ENCODE measurements at places on chromosomes 13 and 19.

DNA sequence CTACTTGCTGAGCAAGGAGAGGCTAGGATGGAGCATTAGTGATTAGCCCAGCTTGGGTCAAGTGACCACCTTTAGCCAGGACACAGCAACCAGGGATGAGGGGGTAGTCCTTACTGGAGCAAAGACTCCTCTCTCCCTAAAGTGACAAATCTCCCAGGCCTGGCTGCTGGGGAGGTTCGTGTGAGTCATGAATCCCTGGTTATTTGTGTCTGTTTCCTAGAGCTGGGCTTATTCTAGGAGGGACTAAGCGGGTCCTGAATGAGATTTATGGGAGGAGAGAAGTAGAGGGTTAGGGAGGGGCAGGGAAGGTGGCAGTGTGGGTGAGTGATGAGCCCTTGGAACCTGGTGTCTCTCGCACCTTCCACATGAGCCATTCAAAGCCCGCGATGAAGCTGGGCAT lies 487.3 kb downstream of the TSHZ3 start:
- no peak for DNase-seq

DNA sequence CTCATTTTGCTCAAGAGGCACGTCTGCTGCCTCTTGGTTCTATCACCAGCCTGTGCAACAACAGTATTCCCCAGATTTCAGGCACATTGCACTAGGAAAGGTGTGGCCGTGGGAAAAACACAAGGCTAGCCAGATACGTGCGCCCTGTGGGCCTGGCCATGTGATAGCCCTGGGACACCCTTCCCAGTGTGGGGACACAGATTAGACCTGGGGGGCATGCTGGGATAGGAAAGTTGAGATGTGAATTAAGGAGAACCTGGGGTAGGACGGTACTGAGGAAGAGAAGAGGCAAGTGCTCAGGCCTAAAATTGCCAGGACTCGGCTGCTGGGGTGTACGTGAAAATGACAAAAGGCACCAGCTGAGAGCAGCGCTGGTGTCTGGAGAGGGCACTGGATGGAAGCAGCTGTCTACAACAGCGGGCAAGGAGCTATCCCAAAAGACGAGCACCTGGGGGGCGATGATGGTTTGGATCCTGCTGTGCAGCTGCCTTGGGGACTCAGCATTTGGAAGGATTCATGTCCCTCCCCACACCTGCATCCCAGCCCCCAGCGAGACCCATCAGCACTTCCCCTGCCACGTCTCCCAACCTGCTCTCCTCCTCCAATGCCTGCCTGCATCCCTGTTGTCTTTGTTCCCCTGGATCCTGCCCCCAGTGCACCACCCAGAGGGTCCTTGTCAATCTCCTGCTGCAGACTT lies 54.3 kb downstream of the GGACT start:
- DNase-seq, result no peak

DNA sequence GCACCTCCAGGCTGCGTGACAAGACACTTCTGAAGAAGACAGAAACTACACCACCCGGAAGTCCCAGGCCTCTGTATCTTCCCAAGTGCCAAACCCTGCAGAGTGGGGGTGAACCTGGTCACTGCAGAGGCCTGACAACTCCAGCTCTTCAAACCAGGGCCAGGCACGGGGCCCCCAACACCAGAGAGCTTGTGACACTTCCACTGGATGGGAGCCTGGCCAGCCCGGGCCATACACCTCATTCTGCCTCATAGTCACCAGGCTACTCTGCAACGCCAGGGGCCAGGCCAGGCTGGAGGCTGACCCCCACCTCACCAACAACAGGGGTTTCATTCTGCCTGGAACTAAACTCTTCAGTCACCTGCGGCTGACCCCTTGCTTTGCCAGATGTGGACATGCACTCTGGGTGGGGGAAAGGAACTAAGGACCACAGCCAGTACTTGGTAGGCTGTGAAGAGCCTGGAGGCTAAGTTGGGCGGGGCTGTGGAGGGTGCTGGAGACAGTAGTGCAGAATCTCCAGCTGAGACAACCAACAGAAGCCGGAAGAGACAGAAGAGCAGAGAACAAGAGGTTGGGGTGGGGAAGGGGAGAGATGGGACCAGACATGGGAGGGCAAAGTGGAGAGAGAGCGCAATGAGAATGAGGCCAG lies 23.0 kb downstream of the TUBA3C start:
- DNase-seq, result no peak

DNA sequence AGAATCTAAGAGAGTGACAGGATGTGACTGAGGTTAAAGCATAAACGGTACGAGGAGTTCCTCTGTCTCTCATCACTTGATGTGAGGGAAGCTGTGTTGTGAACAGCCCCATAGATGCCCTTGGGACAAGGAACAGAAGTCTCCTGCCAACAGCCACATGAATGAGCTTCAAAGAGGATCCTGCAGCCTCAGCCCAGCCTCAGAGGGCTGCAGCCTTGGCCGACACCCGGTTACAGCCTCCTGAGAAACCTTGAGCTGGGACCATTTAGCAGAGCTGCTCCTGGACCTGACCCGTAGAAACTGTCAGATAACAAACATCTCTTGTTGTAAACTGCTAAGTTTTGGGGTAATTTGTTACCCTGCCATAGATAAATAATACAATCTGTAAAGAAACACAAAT lies 54.2 kb downstream of the CCNE1 start:
- DNase-seq, result no peak

DNA sequence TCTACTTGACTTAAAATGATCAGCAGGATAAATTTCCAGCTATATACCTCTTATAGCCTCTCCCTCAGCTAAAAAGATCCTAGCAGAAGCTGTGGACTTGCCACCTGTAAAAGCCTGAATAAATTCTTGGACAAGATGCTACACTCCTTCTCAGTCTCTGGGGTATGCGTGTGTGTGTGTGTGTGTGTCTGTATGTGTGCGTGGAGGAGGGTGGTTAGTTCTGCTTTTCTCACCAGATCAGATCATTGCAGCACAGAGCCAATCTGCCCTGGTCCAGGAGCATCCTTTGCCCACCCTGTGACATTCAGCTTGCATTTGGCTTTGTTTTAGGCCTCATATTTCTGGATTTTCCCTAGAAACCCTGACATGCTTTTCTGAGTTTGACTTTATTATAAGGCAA lies 438.3 kb downstream of the RFC3 start:
- no peak for DNase-seq

- DNase-seq, result no peak
These were observed 17.1 kb upstream of the CHST8 start for GRCh38 chr19:33604651-33605050.

- DNase-seq, result no peak
These were observed 10.2 kb upstream of the EMC10 start for GRCh38 chr19:50465986-50466705.

DNA sequence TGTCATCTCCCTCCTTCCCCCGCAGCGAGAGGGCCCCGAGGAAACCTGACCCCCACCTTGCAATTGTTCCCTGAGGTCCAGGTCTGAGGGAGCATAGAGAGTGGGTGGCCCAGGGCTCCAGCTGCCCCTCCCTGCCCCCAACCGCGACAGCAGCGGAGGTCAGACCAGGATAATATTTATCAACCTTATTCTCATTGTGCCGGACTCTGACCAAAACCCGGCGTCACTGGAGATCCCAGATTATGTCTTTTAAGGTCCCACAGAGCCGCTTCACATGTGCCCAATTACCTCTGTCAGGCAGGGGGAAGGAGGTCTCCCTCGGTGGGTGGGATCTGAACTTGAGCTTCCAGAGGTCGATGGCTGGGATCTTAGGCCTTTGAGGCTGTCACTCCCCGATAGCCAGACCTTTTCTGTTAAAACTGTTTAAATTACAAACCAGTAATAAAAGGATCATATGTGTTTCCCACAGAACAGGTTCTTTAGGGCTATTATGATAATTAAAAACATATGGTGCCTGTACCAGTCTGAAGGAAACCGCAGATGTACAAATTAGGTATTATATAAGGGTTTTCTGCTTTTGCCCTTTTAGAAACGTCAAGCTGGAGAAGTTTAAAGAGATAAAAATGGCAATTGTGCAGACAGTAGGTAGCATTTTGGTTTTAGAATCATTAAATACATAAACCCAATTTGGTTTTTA lies 195.5 kb downstream of the ZNF536 start:
- DNase-seq, result no peak

GRCh38 chr13:52954838-52955237 lies 73.8 kb upstream of the OLFM4 start:
- DNase-seq, result no peak

GRCh38 chr19:7250057-7250596 lies 44.1 kb downstream of the INSR start:
- no peak for DNase-seq

DNA sequence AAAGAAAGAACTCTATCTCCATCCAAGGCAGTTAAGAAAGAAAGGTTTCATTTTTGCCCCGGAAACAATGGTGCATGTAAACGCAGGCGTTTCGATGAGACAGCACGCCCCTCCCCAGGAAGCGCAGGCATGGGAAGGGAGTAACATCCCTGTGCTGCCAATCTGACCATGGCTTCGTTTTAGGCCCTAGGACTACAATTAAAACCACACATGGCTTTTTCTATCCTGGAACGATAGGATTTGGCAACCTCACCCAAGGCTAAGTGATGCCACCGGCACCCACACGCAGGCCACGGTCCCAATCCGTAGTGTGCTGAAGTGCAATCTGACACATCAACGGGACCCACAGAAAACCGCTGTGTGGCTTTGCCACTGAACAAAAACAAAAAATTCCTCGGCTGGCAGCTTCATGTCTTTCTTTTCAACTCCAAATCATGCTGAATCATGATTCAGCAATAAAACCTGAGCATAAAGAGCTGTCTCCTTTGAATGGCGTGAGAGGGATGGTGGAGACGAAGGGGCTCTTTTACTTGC lies 24.2 kb downstream of the RANBP3 start:
- no peak for DNase-seq

DNA sequence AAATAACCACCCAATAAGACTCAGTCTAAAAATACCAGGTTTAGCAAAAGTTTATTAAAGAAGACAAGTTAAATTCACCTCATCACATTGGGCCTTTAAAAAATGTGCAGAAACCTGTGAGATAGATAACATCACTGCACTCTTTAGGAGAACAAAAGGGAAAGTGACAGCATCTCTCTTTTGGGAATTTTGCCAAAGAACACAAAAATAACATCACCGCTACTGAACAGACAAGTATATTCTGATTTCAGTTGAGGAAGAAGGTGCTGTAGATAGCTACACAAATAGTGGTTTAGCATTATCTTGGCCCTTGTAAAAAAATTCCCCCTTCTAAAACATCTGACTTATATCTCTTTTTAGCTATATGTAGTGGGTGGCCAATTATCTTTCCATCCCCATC lies 244.7 kb downstream of the VWA8 start:
- DNase-seq, result no peak

DNA sequence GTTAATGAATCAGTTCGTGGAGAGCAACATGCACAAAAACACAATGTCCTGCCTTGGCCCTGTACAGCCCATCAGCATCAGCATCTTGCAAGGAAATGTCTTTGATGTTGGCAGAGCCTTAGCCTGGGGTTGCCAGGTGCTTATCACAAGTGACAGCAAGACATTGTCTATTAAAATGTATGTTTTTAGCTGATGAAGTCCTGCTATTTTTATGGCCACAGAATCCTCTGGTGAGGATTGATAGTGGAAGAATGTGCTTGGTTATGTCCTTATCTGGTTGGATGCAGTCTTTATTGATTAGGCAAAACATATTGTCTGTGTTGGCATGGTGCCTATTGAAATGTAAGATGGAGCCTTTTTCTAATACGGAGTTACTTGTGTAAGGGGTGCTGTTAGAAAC lies 1427.0 kb upstream of the MIR17HG start:
- no peak for DNase-seq

- DNase-seq, result no peak
These were observed 27.8 kb downstream of the MBNL2 start for GRCh38 chr13:97249796-97250495.

DNA sequence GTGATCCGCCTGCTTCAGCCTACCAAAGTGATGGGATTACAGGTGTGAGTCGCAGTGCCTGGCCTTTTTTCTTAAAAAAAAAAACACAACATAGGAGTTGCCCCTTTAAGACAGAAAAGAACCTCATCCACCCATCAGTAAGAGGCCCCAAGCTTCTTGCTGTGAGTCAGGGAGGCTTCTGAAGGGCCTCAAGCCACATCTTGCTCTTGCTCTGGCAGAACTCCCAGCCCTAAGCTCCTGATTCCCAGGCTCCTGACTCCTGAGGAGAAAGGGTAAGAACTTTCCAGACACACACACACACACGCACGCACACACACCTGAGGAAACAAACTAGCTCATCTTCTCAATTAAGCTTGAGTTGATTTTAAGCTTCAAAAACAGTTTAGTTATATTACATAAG lies 6.9 kb downstream of the ETFB start:
- DNase-seq, result no peak

DNA sequence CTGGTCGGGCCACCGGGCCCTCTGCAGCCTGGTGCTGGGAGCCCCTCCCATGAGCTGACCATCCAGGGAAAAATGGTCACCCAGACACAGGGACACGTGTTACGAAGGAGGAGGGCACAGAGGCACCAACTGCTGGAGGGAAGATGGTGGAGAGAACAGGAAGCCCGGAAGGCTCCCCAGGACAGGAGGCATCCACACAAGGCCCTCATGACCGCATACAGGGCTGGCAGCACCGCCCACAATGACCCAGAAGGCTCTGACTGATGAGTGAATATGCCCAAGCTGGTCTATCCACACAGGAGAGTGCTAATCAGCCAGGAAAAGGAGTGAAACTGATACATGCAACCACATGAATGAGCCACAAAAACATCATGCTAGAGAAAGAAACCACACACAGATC lies 14.0 kb upstream of the TMEM86B start:
- DNase-seq, result no peak

- DNase-seq, result no peak
These were observed 4.1 kb downstream of the SPRY2 start for GRCh38 chr13:80336776-80337287.

GRCh38 chr19:991174-991931 lies 7.2 kb downstream of the WDR18 start:
- no peak for DNase-seq

DNA sequence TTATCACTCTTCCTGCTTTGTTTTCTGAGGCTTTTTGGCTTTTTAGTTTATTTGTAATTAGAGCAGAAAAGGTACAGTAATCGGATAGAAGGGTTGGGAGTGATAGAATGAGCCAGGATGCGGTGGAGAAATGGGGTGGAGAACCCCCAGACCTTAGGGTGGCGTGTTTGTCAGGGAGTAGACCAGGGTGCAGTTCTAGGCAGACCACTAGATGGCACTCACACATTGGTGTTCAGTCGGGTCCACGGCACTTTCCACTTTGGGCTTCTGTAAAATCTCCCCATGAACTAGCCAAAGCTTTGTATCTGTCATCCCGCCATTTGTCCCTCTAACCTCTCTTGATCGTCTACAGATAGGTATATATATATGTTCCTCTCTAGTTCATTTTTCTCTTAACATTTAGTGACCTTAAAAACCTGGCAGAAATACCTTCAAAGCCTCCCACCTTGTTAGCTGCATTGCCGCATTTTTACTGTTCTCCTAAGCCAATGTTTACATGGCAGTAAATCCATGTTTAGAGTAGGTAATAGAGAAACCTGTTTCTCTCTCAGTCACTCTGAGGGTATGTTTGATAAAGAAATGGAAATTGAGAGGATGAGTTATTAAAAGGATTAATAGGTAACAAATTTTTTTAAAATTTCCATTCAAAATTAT lies 154.9 kb downstream of the TM9SF2 start:
- peak; percentile 57 for DNase-seq
